Stimulated activated CD8-positive, alpha-beta memory T cell treated with anti-CD3 and anti-CD28 coated beads, Interleukin-7, amount 100 ng/mL, for 4 hours (primary cell): ENCODE measurements at places on chromosomes 5 and 9.

- DNase-seq, result no peak
Measured at GRCh38 chr5:97968346-97968745, 785.3 kb upstream of the RIOK2 start.

- no peak for DNase-seq
Measured at GRCh38 chr5:68372161-68372560, 156.6 kb downstream of the PIK3R1 start.

DNA sequence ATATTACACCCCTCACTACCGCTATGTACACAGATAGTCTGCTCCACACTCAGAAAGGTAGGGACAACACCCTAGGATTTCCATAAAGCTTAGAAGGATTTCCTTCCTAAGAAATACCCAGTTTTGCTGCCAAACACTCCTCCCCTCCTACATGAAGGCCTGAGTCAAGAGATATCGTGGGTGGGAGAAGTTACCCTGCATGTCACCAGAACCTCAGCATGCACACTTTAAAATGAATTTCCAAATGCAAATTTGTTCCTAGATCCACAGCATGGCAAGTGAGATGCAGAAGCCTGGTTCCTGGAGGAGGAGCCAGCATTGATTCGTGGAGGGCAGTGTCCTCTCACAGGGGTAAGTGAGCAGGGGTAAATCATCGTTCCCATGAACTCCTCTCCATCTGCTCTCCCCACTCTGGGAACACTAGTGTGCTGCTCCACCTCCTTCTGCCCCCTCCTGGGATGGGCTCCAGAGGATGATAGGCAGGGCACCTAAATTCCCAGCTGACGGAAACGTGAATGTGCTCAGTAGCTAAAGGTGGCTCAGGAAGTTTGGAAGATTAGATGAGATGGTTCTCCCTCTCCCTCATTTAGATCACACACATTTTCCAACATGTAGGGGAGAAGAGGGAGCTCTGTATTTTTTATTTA, 76.7 kb downstream of the PDE4D start:
- DNase-seq, result no peak

GRCh38 chr9:127336506-127337352, 60.2 kb upstream of the SLC2A8 start:
- no peak for DNase-seq
